CD4-positive, alpha-beta T cell treated with Interleukin-17A for 4 hours (primary cell): ENCODE measurements at places on chromosomes 3 and 15.
A peak's percentile ranks its signal among the peaks of the same experiment; 100 is the strongest.

- DNase-seq: no peak
Measured at GRCh38 chr3:71944482-71945065, 159.6 kb upstream of the PROK2 start.

DNA sequence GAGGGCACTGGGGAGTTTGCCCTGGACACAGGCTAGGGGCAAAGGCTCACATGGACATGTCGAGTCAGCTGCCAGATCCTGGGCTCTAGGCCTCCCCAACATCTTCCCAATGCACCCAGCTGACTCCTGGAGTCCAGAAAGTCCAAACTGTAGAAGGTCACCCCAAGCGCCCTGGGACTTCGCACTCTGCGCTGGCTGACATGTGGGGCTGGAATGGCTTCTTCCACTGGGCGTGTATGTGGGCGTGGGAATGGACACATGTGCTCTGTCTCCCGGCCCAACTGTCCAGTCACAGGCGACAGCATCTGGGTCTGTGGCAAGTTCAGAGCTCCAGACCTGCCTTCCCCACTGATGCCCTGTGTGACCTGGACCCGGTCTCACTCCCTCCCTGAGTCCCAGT lies 13.2 kb upstream of the FURIN start:
- no peak for DNase-seq

DNA sequence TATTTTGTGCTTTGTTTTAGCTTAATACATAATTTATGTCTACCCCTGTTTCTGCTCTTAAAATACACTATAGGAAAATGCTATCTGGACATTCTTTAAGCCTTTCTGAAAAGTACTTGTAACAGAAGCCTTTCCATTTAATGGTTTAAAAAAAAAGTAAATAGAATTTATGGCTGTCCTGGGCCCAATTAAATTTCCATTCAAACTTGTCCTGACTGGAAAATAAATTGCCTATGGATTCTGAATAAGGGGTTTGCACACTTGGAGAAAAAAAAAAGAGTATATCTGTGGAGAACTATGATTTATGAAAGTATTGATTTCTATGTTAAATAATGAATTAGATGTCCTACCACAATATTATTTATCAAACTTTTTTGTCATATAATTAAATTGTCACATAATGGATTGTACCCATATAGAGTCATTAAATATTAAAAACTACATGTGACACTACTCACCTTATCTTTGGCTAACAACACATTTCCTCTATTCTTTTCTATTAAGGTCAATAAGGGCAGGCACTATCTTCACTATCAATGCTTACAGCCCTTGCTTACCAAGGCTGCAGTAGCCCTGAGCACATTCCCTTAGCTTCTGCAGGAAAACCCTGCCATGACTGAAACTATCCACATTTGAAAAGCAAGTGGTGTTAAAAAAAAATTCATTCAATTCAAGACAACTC lies 396.1 kb upstream of the ROBO2 start:
- DNase-seq: no peak

- no peak for DNase-seq
Measured at GRCh38 chr15:92665100-92665555, 9.6 kb upstream of the FAM174B start.

- DNase-seq: no peak
Measured at GRCh38 chr3:8954938-8955763, 8.1 kb downstream of the RAD18 start.

DNA sequence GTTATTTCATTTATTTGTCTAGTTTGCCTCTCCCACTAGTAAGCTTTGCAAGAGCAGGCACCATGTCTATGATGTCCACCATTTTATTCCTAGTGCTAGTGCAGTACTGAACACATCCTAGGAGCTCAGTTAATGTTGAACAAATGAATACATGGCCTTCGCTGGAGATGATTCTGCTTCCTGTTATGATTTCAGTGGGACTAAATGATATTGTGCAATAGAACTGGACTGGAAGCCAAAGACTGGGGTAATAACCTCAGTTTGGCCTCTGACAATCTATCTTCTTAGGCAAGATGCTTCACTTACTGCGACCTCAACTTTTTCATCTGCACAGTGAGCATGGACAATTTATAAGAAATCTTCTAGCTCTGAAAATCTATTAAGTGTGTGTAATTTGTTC lies 191.3 kb downstream of the ADAMTSL3 start:
- no peak for DNase-seq

GRCh38 chr15:62895139-62895866 lies 147.2 kb upstream of the TPM1 start:
- no peak for DNase-seq

- DNase-seq: peak; percentile 40
Measured at GRCh38 chr15:73265536-73266153, 103.1 kb downstream of the HCN4 start.

DNA sequence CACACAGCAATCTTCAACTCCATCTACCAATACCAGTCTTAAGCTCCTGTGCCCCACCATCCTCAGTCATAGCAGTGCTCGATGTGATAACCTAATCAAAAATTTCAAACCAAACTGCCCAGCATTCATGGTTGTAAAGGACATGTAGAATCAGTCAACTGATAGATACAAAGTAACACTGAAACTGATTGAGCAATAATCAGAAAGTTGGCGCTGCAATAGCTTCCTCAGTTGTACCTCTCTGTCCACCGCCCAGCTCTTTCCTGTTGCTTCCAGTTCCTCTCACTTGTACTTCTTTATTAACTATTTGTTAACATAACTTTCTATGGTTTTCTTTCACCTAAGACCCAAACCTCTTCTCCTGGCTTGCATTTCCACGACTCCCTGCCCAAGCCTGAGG lies 745.7 kb downstream of the PDCD6IP start:
- no peak for DNase-seq

GRCh38 chr15:69628256-69629093 lies 175.9 kb downstream of the RPLP1 start:
- DNase-seq: no peak

- no peak for DNase-seq
Measured at GRCh38 chr15:59223736-59224135, 17.1 kb downstream of the LDHAL6B start.

DNA sequence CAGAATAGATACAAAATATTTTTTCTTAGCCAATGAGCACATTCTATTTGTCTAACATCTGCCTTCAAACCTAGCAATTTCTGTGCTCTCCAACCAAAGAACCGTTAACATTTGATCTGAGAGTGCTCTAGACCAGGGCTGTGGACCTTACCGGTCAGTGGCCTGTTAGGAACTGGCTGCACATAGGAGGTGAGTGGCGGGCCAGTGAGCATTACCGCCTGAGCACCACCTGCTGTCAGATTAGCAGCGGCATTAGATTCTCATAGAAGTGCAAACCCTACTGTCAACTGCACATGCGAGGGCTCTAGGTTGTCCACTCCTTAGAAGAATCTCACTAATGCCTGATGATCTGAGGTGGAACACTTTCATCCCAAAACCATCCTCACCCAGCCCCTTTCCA lies 131.7 kb downstream of the CADM2 start:
- DNase-seq: no peak

- DNase-seq: no peak
Measured at GRCh38 chr3:132187746-132188145, 129.5 kb upstream of the ACP3 start.

DNA sequence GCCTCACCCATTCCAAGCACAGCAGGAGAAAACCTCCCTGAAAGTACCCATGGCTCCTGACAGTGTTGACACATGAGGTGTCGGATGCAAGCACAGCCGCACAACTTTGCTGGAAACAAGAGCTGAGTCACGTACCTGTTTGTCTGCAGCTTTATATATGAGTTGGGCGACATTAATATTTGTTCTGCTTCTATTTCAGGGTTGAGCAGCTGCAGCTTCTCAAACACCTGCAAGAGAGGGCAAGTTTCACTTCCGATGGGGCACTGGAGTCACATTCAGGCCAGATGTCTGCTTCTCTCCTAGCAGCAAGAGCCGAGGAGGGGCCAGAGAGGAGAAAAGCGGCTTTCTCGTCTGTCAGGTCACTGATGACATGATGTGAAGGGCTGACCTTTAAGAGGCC lies 88.0 kb downstream of the NUP210 start:
- DNase-seq: no peak

DNA sequence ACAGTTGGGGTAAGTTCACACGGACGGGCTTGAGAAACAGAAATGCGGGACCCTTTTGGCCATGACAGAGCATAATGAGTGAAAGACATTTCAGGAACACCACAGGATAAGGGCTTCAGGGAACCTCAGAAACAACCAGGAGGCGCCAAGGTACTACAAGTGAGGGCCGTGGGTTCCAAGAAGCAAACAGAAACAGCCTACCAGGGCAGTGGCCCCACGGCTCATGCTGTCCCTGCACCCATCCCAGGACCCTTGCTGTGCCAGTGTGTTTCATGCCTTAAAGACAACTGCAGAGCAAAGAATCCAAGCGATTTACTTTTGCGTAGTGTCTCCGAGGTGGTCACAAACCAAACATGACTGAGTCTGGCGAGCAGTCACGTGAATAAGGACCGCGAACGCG lies 54.0 kb downstream of the RUBCN start:
- DNase-seq: peak; percentile 9

DNA sequence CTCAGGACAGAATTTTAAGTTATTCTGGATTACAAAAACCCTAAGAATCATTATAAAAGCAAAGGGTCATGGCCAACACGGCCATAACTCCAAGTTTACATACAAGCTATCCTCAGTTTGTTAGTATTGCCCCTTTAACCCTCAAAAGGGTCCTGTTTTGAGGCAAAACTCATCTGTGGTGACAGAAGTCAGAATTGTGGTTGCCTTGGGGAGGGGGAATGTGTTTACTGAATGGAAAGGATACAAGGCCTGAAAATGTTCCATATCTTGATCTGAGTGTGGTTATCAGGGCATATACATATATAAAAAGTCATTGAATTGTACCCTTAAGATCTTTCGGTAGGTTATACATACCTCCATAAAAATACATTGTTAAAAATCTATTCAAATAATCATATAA lies 2.1 kb downstream of the SFMBT1 start:
- DNase-seq: no peak

GRCh38 chr15:82548700-82549099 lies 8.4 kb upstream of the RPS17 start:
- no peak for DNase-seq

- no peak for DNase-seq
Measured at GRCh38 chr3:14531856-14532395, 8.2 kb downstream of the GRIP2 start.

DNA sequence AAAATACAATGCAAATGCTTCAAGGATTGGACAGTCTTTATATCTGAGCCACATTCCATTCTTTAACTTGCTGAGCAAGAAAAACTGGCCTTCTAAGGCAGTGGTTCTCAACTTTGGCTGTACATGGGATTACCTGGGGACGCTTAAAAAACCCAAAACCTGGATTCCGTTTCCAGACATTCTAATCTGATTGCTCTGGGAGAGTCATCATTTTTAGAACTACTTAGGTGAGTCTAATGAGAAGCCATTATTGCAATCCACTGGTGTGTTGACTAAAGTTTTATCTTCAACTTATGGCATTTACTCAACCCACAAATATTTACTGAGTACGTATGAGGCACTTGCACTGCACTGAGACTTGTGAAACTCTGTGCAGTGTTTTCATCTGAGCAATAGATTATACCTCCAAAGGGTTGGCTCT lies 195.7 kb upstream of the ATP11B start:
- DNase-seq: no peak

DNA sequence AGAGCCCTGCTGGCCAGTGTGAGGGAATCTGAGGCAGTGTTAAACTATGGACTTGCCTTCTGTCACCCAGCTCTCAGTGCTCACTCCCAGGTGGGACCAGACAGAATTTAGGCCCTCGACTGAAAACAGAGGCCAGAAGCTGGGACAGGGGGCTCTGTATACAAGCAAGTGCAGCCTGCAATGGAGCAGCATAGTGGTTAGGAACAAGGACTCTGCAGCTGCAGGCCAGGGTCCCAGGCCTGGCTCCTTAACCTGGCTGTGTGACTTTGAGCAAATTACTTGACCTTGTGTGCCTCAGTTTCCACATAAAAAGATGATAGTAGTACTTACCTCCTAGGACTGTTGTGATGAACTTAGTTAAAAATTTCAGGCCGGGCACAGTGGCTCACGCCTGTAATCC lies 39.8 kb downstream of the CMTM7 start:
- DNase-seq: no peak

GRCh38 chr3:62749130-62749529 lies 126.1 kb downstream of the CADPS start:
- DNase-seq: no peak
